ENCODE measurements at places on chromosomes 16 and 17.
A peak's percentile ranks its signal among the peaks of the same experiment; 100 is the strongest.

- DNase-seq, result no peak
Measured at GRCh38 chr16:55367866-55368603, 44.0 kb downstream of the IRX6 start.

DNA sequence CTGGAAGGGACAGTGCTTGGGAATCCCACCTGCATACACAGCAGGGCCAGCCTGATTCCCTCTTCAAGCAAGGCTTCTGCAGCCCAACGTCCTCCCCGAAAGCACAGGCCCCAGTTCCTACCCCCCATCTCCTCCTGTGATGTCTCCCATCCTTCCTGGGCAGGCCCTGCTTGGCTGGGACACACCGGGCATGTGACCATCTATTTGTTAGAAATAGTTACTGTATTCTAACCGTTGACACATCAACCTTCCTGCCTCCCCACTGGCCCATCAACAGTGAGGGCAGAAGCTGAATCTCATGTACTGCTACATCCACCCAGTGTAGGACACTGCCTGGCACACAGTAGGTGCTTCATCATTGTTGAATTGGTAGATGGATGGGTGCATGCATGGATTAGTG lies 10.7 kb downstream of the PRR29 start:
- no peak for DNase-seq

- DNase-seq, result no peak
Measured at GRCh38 chr16:88872650-88873331, 6.3 kb upstream of the PABPN1L start.

DNA sequence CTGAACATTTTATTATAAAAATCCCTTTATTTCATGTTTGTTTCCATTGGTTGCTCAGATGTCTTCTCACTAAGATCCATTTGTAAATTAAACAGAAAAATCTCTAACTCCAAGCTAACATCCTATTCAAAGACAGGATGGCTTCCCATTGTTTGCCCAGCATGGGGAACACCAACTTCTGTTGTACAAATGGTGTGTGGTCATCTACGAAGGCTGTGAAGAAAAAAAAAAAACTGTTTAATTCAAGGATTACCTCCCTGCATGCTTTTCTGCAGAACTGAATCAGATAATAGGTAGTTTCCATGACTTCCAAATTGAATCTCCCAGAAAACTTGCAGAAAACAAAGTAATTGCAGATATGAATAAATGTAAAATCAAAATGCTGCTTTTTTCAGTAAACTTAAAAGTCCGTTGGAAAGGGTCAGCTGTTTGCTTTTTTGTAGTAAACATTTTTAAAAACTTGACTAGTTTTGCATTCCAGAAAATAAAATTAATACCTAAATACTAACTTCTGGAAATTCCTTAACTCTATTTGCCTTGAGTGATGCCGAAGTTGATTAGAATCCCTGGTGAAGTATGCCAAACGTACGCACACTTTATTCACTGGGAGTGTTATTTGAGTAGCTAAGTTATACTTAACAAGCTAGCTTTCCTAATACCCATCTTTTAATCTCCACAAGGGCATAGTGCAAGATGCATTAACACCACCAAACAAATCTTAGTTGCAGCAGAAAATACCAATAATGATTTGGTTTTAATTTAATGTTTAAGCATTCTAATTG lies 7.7 kb downstream of the SALL1 start:
- DNase-seq, result no peak

DNA sequence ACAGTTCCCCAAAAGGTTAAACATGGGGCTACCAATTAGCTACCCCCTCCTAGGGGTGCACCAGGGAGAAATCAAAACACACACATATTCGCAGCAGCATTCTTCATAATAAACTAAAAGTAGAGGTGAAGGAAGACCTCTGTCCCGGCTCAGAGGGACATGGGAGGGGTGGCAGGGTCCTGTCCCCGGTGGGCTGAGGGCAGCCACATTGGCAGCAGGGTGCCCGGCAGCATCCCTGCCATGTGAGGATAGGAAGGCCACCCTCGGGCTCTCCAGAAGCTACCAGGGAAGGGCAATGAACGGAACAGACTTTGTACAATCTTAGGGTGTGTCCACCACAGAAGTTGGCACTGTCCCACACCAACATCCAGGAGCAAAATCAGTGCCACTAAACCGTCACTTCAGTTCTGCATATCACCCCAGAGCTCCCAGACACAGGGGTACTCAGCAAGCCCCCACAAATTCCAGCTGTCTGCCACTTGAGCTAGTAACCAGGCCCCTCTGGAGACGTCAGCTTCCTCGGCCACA lies 3.1 kb upstream of the DNAH17 start:
- DNase-seq, result no peak

DNA sequence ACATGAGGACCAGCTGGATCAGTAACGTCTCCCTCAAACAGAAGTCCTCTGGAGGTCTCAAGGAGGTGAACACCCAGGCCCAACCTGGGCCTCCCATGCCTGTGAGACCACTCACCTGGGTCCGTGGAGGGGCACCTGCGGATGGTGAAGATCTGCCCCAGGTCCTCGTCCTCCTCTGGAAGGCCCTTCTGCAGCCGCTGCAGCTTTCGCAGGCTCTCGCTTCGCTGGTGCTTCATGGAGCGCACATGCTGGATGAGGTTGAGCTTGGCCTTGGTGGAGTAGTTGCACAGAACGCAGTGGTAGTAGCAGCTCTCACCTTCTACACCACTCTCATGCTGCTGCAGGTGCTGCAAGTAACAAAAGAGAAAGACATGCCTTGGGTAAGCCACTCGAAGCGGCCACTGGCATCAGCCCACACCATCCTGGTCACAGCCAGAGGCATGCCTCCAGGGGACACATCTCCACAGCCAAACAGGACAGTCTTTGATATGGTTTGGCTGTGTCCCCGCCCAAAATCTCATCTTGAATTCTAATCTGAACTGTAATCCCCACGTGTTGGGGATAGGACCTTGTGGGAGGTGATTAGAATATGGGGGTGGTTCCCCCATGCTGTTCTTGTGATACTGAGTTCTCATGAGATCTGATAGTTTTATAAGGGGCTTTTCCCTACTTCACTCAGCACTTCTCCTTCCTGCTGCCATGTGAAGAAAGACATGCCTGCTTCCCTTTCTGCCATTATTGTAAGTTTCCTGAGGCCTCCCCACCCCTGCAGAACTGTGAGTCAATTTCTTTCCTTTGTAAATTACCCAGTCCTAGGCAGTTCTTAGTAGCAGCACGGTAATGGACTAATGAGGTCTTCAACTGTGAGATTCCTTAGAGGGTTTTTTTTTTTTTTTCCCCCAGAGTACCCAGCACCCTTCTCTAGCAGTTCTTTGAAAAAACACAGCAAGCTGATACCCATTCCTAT lies 158.0 kb downstream of the ZFHX3 start:
- DNase-seq, result no peak

DNA sequence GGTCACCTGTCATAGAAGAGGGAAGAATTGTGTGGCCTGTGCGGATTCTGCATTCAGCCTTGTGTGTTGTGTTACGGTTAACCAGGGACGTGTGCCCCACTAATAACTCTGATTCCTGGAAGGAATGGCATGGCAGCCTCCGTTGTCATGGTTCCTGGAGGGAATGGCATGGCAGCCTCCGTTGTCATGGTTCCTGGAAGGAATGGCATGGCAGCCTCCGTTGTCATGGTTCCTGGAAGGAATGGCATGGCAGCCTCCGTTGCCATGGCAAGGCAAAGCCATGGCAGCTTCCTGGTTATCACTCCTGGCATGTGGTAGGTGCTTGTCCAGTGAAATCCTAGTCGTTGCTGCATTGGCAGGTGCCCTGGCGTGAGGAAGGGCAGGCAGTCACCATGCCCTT lies 8.9 kb downstream of the SPG7 start:
- no peak for DNase-seq

DNA sequence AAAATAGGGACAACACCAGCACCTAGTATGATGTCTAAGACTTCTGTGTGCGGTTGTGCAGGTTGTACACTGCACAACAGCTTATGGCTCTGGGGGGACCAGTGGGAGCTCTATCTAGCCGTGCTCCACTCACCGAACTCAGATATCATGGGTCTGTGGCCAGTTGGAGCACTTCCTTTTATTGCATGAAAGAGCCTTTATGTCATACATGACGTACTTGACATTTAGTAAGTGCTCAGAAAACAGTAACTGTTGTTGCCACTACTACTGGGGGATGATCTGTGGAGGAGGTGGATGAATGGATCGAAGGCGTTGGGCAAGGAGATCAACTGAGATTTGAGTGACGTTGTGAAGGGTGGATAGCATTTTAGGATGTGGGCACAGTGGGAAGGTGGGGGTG lies 368.8 kb downstream of the SNX29 start:
- DNase-seq, result no peak

DNA sequence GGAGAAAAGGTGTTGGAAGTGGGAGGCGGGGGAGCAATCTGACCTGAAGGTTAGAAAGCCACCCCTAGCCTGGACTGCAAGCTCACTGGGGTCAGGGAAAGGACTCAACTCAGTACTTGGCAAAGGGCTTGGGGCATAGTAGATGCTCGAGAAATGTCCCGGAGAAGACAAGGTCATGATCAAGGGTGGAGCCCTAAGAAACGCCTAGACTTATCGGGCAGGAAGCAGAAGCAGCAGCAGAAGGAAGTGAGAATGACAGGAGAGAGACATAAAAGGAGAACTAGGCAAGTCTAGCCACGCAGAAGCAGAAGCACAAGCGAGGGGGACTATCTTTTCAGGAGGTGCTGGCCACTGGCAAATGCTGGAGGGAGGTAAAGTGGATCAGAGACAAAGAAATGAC lies 10.2 kb downstream of the COTL1 start:
- peak; percentile 29 for DNase-seq

Measured in activated T-helper 2 cell treated with anti-CD3 and anti-CD28 coated beads, Interferon-gamma antibody, Interleukin-2, Interleukin-4, amounts not matched to agents 10 μg/mL and 5 μg/mL and 100 μg/mL, durations not matched to agents 14 hours and 24 hours and 36 hours (primary cell).